ENCODE measurements at places on chromosomes 5 and 9. TPM values are rescaled to one million over a fixed set of nuclear protein-coding genes. Genes with fewer than 3 reads are reported as not detected.

- no peaks in the 10 kb centered on the region for H3K36me3 ChIP-seq
- H3K27ac ChIP-seq, result no peak overlapping the region
- peaks cover 95% of the 10 kb centered on the region for H3K27me3 ChIP-seq
- H3K4me1 ChIP-seq, result peaks cover 14% of the 10 kb centered on the region
- no peak for DNase-seq
Measured at GRCh38 chr5:73299665-73300336, 126.8 kb downstream of the TMEM174 start.

- H3K27ac ChIP-seq, result no peak overlapping the region
- DNase-seq, result no peak
- no peak overlapping the region for H3K4me3 ChIP-seq
- no peaks in the 10 kb centered on the region for H3K4me1 ChIP-seq
- H3K36me3 ChIP-seq, result no peaks in the 10 kb centered on the region
Measured at GRCh38 chr9:2377117-2377516, 244.5 kb upstream of the VLDLR start.

GRCh38 chr5:43891112-43891511 is 288.1 kb downstream of the NNT start:
- H3K36me3 ChIP-seq, result no peaks in the 10 kb centered on the region
- DNase-seq, result no peak
- no peak overlapping the region for H3K4me3 ChIP-seq

DNA sequence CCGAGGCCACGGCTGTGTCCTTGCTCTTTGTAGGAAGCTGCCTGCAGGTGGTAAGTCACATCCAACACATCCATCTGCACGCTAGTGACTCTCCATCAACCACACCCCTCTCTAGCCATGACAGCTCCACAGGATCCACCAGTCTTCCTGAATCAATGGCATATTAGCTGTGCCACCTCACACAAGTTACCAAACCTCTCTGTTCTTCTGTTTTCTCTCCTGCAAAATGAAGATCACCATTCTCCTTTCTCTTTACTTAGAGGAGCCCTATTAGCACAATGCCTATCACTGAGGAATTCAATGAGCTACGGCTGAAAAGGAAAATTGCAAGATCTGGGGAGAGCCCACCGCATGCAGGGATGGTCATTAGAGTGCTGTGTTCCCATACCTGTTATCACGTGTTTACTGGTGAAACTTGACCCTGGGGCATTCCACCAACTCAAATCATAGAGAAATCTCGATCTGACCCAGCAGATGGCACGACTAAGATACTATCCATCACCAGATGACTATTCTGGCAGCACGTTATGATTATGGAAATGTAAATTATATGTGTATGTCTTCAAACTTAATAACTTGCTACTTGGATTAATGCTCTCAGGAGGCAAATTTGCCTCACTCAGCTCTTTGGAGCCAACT is 20.9 kb downstream of the WHRN start:
- no peak overlapping the region for H3K27ac ChIP-seq
- H3K4me3 ChIP-seq, result no peak overlapping the region
- H3K4me1 ChIP-seq, result no peaks in the 10 kb centered on the region
- no peak for DNase-seq

DNA sequence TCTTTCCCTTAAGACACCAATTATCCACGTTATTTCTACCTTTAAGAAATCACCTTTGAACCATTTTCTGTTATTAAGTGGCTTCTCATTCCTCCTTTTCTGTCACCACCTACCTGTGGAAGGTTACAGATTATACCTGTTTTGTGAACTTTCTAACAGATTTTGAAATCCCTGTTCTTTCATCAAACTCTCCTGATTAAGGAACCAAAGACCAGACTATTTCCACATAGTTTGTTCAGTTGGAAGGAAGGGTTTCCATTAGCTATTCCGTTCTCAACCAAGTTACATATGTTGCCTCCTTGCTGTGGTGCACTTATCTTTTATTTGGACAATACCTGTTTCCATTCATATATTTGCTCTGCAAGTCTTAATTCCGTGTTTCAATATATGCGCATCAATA is 343.6 kb downstream of the ADGRV1 start:
- no peak overlapping the region for H3K27ac ChIP-seq
- no peak overlapping the region for H3K4me3 ChIP-seq
- no peaks in the 10 kb centered on the region for H3K27me3 ChIP-seq
- H3K36me3 ChIP-seq, result no peaks in the 10 kb centered on the region
- H3K4me1 ChIP-seq, result no peaks in the 10 kb centered on the region
- DNase-seq, result no peak

DNA sequence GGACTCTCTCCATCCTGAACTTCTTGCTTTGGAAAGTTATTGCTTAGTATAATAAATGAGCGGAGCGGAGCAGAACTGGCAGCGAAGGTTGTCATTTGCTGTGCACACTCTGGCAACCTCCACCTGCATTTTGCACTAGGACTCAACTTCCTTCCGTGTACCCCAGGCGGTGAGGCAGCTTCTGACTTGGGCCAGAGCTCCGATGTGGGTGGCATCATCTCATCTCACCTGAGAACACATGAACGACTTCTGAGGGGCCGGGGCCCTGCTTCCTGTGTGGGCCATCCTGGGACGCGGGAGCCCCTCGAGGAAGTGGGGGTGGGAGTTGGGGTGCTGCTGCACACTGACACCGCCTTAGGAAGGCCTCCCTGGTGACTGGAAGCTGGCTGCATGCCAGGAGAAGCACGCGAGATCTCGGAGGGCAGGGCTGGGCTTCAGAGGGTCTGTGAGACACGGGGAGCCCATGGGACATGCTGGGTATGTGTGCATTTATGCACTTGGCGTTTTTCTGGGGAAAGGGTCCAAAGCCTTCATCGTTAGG is 56.5 kb upstream of the COL5A1 start:
- DNase-seq, result no peak
- no peaks in the 10 kb centered on the region for H3K36me3 ChIP-seq
- no peak overlapping the region for H3K4me3 ChIP-seq
- no peaks in the 10 kb centered on the region for H3K4me1 ChIP-seq
- peaks cover 6% of the 10 kb centered on the region for H3K27me3 ChIP-seq

- peaks cover 36% of the 10 kb centered on the region for H3K4me1 ChIP-seq
- H3K27ac ChIP-seq, result peak within 1 kb of the TSS; percentile 92
- peaks cover 2% of the 10 kb centered on the region for H3K36me3 ChIP-seq
- no peaks in the 10 kb centered on the region for H3K27me3 ChIP-seq
Measured at GRCh38 chr9:124257844-124258606, at the start of gene NEK6. Gene NEK6, plus strand, starts transcription at chr9:124257949. Its CDS starts 44,016 bp downstream, at chr9:124301965.

DNA sequence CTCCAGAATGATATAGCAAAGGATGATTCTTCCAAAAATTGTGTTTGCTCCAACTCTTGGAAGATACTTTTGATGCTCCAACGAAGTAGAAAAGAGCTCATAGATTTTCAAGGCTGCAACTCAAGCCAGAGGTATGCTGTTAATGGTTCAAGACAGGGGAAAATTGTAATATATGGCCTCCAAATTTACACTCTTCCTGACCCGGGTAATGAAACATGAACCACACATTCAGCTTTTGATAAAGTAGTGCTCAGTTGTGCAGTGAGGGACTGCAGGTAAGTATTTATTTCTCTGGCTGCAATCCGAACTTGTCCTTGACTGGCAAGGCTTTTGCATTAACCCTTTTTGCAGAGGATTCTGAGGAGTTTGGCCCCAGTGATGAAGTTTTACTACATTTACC is 446.4 kb downstream of the RASEF start:
- no peak overlapping the region for H3K27ac ChIP-seq
- no peaks in the 10 kb centered on the region for H3K27me3 ChIP-seq
- H3K4me3 ChIP-seq, result no peak overlapping the region
- H3K36me3 ChIP-seq, result no peaks in the 10 kb centered on the region

DNA sequence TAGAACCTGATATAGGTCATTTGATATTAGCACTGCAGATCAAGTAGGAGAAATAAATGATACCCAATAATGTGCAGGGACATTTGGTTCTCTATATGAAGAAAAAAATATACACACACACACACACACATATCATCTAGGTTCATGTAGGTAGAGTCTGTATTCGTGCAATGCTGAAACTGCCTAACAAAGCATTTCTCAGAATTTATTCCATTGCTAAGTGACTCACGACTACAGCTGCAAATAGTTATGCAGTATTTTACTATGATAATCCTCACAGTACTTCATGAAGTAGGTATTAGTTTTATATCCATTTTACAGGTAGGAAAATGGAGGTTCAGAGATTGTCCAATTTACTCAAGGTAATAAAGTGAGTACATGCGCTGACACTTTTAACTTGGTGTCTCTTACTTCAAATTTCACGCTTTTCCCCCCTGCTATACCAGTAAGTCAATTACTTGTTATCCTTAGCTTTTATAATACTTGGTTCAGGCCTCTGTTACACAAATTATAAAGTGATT is 2.4 kb downstream of the GIN1 start:
- H3K4me1 ChIP-seq, result peaks cover 17% of the 10 kb centered on the region
- H3K27ac ChIP-seq, result no peak overlapping the region
- H3K4me3 ChIP-seq, result no peak overlapping the region
- no peaks in the 10 kb centered on the region for H3K27me3 ChIP-seq
- H3K36me3 ChIP-seq, result no peaks in the 10 kb centered on the region

DNA sequence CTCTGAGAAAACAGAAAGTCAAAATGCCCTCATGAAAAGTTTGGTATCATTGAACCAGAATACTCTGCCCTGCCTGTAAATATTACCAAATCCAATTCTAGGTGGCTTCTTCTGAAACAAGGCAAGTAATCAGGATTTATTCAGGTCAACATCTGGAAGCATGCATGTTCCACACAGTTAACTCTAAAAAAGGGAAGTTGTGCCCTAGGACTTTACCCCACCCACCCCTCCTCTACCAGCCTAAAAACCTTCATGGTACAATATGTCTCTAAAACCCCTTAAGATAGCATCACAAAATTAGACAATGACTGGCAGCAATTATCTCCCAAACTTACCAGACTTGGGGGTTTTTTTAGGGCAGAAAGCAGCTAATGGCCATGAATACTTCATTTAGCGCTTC is 414.8 kb upstream of the SLC30A5 start:
- no peak overlapping the region for H3K27ac ChIP-seq
- DNase-seq, result no peak
- no peak overlapping the region for H3K4me3 ChIP-seq
- H3K27me3 ChIP-seq, result no peaks in the 10 kb centered on the region

- H3K4me3 ChIP-seq, result no peak overlapping the region
- no peaks in the 10 kb centered on the region for H3K27me3 ChIP-seq
- H3K36me3 ChIP-seq, result no peaks in the 10 kb centered on the region
- H3K4me1 ChIP-seq, result no peaks in the 10 kb centered on the region
- no peak overlapping the region for H3K27ac ChIP-seq
Measured at GRCh38 chr5:156825688-156826087, 24.4 kb upstream of the PPP1R2B start.

DNA sequence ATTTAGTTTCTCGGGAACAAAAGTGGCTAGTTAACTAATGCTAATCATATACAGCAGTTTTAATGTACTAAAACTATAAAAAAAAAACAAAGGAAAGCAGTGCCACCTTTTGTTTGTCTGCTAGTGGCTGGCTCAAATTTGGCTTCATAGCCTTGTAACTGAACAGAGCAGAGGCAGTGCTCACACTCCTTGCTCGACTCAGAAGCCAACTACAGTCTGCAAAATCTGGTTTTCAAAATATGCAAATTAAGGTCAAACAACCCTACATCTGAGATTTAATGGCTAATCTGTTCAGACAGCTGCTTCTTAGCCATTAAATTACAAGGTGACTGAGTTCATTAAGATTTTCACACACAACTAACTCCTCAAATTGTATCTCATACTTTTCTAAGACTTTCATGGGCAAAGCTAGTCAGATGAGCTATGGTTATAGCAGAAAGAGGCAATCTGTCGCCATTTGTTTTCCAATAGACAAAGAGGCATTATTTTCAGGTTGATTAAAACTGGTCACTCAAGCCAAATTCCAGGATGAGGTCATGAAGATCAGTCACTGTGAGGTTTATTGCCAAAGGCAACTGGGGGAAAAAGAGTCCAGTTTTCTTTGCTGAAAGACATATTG is 56.8 kb upstream of the EPB41L4A start:
- no peaks in the 10 kb centered on the region for H3K4me1 ChIP-seq
- H3K27me3 ChIP-seq, result no peaks in the 10 kb centered on the region

DNA sequence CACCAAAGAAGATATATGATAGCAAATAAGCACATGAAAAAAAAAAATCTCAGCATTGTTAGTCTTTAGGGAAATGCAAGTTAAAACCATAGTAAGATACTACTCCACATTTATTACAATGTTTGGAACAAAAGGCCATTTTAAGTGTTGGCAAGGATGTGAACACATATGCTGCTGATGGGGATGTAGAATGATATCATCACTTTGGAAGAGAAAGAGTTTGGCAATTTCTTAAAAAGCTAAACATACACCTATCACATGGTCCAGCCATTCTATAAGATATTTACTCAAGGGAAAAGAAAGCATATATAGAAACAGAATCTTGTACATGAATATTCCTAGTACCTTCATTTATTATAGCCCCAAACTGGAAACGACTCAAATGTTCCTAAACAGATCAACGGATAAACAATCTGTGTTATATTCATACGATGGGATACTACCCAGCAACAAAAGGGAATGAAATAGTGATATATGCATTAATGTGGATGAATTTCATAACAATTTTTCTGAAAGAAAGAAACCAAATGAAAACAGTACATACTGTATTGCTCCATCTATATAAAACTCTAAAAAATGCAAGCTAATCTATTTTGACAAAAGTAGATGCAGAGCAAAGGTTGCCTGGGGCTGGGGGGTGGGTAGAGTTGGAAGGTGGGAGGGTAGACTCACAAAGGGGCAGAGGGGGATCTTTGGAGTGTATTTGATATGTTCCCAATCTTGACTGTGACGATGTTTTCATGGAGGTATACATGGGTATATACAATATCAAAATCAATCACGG is 45.7 kb upstream of the SMAD5 start:
- H3K27ac ChIP-seq, result no peak overlapping the region
- peaks cover 18% of the 10 kb centered on the region for H3K4me1 ChIP-seq
- H3K27me3 ChIP-seq, result no peaks in the 10 kb centered on the region
- no peak for DNase-seq
- H3K4me3 ChIP-seq, result no peak overlapping the region

DNA sequence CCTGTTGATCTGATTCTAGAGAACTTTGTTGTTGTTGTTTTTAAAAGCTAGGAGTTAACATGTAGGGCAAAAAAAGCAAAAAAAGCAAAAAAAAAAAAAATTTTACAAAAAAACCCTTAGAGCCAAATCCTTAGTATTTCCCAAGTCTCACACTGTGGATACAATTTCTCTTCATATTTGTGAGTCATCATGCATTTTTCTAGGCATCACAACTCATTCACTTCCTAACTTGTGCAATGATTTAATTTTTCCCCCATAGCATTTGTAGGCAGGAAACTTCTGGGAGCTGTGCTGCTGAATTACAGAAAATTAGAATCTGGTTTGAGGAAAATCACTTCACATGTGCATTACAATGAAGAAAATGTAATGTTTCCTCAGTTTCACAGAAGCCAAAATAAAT is 91.9 kb downstream of the MARCHF3 start:
- DNase-seq, result no peak
- H3K4me1 ChIP-seq, result no peaks in the 10 kb centered on the region
- no peaks in the 10 kb centered on the region for H3K36me3 ChIP-seq
- no peak overlapping the region for H3K27ac ChIP-seq

GRCh38 chr9:114643896-114644295 is 13.7 kb downstream of the TEX53 start:
- H3K4me3 ChIP-seq, result no peak overlapping the region
- peaks cover 66% of the 10 kb centered on the region for H3K36me3 ChIP-seq
- no peak for DNase-seq
- H3K4me1 ChIP-seq, result no peaks in the 10 kb centered on the region

CTNND2 gene
- 6.0 TPM for total RNA-seq

SLC6A18 gene
- total RNA-seq, result not detected

FBN2 gene
- total RNA-seq, result 0.83 TPM

C9orf152 gene
- total RNA-seq, result 26.1 TPM

GRM6 gene
- not detected for total RNA-seq

RANBP17 gene
- total RNA-seq, result 12.3 TPM

PTGS1 gene
- total RNA-seq, result 14.9 TPM

PDE6A gene
- total RNA-seq, result not detected

PHAX gene
- 25.1 TPM for total RNA-seq

AGXT2 gene
- total RNA-seq, result not detected
